Gastroesophageal sphincter (tissue), 4 donors: ENCODE measurements at places on chromosomes 13 and 19.

DNA sequence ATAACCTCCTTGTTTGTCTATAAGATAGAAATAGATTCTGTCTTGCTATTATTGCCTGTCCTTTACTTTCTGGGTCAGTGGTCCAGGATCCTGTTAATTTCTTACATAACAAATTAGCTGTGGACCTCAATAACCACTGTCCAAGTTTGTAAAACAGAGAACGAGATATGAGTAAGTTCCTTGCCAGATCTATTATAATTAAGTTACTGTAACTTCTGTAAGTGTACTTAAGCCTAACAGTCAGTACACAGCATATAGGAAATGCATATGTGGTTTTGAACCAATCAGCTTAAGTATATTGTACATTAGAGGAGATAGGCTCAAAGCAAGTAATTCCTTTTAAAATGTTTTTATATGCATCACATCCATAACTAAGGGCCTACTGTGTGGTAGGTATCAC lies 34.9 kb downstream of the HTR2A start:
- ATAC-seq, result no peak

DNA sequence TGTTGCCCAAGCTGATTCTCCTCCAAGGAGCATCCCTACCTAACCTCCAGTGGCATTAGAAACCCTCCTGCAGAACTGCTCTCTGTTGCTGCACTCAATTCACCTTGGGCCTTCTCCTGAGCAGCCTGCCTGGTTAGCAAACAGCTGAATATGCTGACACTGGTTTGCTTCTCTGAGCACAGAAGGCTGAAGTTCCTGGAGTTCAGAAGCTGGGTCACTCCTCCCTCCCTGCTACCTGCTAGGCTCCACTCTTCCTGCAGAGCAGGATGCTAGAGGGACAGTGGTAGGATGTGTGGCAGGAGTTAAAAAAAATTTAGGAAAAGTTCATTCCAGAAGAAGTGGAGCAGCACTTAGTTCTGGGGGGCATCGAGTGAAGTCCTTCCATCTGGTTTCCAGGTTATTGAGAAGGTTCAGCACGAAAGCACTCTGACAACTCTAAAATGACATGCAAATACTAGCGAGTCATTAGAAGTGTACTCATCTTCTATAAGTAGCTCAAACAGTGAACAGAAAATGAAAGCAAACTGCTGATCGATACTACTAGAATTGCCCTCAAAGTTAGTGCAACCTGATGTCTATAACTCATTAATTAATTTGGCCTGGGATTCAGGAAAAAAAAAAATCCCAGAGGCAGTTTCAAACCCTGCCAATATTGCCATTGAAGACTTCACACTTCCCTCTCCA lies 293.7 kb downstream of the POU4F1 start:
- ATAC-seq, result no peak

GRCh38 chr13:75426421-75426820 lies 55.5 kb downstream of the TBC1D4 start:
- no peak for ATAC-seq

DNA sequence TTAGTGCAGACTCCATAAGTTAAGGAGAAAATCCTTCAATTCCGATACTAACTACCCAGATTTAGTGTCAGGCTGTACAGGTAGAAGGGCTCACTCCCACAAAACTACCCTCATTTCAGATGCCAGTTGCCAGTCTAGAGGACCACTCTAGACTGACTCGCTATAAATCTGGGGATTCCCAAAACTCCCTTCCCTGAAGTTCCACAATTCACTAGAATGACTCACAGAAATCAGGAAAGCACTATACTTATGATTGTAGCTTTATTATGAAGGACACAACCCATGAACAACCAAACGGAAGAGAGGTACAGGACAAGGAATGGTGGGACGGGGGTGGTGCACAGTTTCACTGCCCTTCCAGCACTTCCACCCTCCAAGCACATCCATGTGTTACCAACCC lies 321.2 kb downstream of the DIAPH3 start:
- no peak for ATAC-seq

DNA sequence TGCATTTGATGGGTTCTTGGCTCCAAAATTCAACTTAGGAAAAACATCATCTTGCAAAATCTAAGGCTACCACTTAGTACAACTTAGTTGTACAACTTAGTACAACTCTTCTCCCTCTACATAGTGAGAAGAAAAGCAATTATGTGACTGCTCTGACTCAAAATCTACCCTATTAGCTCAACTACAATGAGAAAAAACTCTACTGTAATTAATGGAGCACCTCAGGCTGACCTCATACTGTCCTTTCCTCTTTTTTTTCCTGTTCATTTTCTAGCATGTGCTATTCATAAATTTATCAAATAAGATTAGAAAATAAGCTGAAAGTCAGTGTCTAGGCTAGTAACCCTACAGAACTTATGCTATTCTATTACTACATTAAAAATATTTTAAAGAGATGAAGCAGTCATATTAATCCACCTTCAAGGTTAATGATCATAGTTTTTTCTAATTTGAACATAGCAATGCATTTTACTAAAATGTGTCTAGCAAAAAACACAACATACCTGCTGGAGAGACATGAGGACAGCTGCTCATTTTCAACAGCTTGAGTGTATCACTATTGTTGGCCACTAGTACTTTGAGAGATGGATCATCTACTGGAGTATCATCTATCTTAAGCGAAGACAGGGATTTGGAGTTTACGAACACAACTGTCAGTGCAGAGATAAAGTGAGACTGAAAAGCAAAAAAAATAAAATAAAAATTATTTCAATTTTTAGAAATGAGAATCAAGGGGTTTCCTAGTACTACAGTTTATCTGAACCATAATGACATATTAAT lies 11.9 kb downstream of the FBXL3 start:
- ATAC-seq, result no peak

GRCh38 chr19:16142032-16142580 lies 1.4 kb upstream of the HSH2D start:
- no peak for ATAC-seq

DNA sequence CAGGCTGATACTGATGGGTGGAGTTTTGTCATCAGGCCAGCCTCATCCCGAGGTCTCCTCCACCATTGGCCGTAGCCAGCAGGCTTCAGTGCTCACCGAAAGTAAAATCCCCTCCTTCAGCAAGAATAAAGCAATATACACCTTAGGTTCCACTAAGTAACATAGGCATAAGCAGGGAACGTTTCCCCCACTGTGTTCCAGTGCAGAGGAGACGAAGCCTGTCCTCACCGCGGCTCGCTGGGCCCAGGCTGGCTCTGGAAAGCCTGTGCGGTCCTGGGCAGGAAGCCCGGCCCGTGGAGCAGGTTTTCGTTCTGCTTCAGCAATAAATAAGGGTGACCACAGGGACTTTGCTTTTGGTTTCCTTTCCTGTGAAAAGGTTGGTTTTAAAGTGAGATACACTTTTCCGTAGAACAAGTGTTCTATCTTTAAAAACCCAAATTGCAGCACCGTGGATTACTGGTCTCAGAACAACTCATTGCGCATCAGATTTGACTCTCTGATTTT lies 16.3 kb upstream of the TEX29 start:
- ATAC-seq, result no peak

GRCh38 chr13:45702869-45703391 lies 810 bp downstream of the CBY2 start:
- ATAC-seq, result no peak

DNA sequence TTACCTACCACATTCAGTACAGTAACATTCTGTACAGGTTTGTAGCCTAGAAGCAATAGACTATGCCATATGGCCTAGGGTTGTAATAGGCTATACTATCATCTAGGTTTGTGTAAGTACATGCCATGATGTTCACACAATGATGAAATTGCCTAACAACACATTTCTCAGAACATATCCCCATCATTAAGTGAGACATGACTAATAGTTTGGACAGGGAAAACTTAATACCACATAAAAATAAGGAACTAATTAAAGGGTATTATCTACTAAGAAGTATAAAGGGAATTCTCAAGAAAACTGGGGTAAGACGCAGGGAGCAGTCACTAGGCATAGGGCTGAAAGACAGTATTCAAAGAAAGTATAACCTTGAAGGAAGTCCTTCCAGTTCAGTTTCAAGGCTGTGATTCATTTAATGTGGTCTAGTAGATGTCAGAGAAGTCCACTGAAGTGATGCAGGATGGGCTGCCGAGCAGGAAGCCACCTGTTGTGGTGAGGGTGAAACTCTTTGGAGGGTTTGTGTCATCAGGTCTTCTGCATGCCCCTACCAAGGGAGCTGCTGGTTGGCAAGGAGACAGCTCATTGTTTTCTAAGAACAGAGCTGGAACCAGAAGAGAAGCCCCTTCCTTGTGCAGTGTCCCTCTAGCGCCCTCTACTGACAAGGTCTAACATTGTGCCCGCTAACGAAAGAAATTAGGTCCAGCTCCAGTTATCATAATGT lies 122.9 kb downstream of the OLFM4 start:
- no peak for ATAC-seq

DNA sequence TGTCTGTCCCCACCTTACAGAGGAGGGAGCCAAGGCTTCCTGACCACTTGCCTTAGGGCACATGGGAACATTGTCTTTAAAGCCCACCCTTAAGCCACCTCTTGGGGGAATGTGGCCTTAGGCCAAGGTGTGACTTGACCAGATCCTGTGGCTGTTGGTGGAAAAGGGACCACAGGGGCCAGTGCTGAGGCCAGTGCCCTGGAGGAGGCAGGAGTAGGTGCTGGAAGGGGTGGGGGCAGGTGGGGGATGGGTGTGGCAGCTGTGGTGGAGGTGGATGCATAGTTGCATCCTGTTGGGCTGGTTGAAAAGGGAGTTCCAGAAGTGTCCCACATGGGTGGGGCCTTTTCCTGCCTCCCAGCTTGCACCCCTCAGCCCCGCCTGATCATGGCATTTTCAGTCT lies 44.8 kb downstream of the DNM2 start:
- peak; percentile 16 for ATAC-seq

GRCh38 chr13:32829676-32830335 lies 186.4 kb upstream of the KL start:
- no peak for ATAC-seq

DNA sequence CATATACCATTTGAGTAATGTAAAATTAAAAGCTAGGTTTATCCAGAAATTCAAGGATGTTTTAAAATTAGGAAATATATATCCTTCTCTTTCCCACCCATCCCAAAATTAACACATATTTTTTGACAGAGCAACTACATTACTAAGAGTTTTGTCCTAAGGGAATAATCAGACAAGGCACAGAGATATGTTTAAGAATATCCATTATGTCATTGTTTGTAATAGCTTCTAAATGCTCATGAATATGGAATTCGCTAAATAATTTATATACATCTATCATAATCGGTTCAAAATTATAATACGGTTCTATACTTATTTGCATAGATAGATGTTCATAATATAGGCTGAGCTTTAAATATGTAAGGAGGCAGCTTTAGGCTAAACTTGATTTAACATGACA lies 9.8 kb downstream of the UBL3 start:
- ATAC-seq, result no peak

DNA sequence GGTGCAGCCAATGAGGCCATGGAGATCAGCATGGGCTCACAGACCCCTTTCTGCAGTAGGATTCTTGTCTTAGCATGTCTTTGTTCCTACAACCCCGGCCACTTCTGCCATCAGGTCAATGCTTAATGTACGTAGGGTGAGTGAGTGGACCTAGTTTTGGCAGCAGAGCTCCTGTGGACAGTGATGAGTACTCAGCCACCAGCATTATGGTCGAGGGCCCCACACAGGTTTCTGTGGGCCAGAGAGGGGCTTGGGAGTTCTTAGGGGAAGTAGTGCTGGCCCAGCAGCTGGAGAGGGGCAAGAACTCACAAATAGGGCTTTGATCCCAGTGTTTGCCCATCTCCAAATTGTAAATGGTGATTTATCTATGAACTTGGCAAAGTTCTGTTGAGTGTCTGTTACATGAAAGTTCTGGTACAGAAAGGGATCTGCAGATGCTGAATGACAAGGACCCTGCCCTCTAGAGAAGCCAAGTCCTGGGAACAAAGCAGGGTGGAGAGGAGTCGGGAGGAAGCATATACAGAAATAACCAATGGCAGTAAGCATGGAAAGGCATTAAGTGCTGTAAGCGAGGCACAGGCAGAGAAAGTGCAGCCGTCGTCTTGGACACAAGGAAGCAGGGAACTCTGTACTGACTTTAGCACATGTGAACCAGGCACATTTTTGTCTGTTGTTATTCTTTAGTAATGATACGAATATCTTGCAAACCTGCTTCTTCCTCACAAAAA lies 185.1 kb downstream of the MTUS2 start:
- ATAC-seq, result no peak

- no peak for ATAC-seq
Observed at GRCh38 chr13:86559901-86560300, 760.7 kb upstream of the SLITRK6 start.

DNA sequence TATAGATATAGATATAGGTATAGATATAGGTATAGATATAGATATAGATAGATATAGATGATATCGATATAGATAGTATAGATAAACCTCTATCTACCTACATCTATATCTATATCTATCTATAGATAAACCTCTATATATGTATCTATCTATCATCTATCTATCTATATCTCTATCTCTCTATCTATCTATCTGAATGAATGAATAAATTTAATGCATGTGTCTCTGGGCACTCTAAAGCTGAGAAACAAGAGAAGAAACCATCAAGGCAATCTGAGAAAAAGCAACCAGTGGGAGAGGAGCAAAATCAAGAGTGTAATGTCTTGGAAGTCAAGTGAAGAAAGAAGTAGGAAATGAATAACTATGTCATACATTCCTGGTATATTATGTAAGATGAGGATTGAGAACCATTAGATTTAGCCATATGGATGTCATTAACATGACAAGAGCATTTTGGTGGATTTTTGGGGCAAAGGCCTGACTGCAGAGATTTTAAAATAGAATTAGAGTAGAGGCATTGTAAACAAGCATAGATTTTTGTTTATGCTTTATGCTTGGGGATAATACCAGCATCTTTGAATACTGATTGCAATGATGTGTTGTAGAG lies 1262.7 kb upstream of the MIR17HG start:
- ATAC-seq, result no peak

- no peak for ATAC-seq
Observed at GRCh38 chr13:52359534-52359933, 46.4 kb downstream of the THSD1 start.

DNA sequence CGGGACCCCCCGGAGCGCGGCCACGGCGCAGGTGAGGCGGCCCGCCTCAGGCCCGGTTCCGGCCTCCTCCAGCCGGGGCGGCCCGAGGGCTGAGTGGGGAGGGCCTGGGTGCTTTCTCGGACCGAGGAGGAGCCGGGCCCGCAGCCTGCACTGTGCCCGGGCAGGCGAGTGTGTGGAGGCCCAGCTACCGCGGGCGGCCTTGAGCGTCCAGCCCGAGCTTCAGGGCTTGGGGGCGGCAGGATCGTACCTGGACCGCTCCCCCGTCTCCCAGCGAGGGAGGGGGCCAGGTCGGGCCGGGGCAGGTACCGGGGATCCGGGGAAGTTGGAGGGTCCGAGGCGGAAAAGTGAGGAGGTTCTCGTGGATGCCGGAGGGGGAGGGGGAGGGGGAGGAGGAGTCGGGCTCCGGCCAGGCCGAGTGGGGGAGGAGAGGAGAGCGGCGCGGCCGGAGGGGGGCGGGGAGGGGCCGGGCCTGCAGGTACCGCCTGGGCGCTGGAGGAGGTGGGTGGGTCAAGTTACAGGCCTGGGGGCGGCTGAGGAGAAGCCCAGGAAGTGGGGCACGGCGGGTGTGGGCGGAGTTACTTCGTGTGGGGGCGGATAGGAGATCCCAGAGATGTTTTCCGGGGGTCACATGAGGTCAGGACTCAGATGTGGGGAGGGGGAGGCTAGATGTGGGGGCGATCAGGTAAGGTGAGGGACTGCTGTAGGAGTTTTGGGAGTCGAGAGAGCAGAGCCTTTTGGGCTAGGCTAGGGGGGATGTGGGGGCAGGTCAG lies 545 bp downstream of the NACC1 start:
- peak; percentile 19 for ATAC-seq

GRCh38 chr13:110042253-110042950 lies 256.0 kb upstream of the IRS2 start:
- ATAC-seq, result no peak
